ENCODE measurements at places on chromosomes 5 and 9.
A peak's percentile ranks its signal among the peaks of the same experiment; 100 is the strongest.

GRCh38 chr5:96683392-96683791 lies 21.2 kb downstream of the CAST start:
- peak; percentile 55 for DNase-seq

- DNase-seq: peak; percentile 83
Observed at GRCh38 chr9:134065612-134066419, 2.0 kb downstream of the BRD3 start.

DNA sequence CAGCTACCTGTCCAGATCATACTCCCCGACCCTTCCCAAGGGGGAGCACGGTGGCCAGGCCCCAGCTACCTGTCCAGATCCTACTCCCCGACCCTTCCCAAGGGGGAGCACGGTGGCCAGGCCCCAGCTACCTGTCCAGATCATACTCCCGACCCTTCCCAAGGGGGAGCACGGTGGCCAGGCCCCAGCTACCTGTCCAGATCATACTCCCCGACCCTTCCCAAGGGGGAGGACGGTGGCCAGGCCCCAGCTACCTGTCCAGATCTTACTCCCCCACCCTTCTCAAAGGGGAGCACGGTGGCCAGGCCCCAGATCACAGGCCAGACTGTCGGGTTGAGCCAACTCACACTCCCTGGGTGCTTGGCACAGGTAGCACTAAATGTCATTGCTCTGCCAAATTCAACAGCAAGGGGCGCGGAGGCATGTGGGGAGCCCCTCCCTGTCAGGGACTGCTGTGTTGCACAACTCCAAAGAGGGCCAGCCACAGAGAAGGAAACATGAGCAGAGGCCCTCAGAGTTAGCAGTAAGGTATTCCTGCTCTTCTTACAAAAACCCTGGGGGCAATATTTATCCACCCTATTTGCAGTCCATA lies 136.9 kb downstream of the OLFM1 start:
- DNase-seq: no peak

GRCh38 chr9:129400971-129401622 lies 219.8 kb downstream of the C9orf50 start:
- no peak for DNase-seq

DNA sequence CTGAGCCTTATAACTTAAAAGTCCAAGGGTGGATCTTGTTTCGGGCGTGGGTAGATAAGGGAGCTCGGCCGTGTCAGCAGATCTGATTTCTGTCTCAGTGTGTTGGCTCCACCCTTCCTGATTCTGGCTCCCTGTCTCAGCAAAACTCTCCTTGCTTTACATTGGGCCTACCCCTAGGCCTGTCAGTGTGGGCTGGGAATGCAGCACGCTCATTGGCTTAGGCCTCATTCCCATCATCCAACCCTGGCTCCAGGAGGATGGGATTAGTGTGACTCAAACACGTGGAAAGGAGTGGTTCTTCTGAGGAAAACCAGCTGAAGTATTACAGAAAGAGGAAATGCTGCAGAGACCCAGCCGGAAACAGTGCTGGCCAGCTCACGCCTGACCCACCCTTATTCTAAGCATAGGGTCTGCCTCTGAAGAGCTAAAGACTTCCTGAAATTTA lies 59.9 kb downstream of the ZFAND5 start:
- peak; percentile 98 for DNase-seq

- no peak for DNase-seq
Observed at GRCh38 chr5:3740546-3741373, 145.1 kb downstream of the IRX1 start.

GRCh38 chr5:9099689-9100088 lies 446.2 kb downstream of the SEMA5A start:
- DNase-seq: no peak

DNA sequence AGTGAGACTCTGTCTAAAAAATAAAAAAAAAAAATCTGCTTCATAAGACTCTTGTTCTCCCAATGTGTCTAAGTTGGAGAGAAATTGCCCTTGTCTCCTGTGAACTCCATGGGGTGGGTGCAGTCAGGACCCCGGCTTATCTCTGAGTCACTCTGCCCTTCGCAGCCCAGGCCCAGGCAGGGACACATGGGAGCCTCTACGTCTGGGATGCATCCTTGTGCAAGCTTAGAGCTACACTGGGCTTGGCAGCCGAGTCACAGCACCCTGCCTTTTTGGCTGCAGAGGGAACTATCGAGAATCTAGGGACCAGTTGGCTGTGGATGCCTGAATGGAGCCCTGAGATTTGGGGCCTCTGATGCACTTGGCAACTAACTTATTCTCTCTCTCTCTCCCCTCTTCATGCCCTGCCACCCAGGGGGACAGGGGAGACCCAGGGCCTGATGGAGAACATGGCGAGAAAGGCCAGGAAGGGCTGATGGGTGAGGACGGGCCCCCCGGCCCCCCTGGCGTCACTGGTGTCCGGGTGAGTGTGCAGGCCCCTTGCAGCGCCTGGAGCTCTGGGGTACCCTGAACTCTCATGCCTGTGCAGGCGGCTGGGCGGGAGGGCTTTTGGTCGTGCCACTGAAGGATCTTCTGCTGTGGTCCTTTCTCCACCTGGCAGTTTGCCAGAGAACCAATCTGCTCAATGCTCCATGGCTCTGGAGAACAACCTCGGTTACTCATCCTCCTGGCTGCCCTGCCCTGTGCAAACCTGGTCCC lies 47.5 kb upstream of the ORM1 start:
- no peak for DNase-seq

- no peak for DNase-seq
Observed at GRCh38 chr5:27773166-27773565, 734.8 kb upstream of the CDH9 start.

DNA sequence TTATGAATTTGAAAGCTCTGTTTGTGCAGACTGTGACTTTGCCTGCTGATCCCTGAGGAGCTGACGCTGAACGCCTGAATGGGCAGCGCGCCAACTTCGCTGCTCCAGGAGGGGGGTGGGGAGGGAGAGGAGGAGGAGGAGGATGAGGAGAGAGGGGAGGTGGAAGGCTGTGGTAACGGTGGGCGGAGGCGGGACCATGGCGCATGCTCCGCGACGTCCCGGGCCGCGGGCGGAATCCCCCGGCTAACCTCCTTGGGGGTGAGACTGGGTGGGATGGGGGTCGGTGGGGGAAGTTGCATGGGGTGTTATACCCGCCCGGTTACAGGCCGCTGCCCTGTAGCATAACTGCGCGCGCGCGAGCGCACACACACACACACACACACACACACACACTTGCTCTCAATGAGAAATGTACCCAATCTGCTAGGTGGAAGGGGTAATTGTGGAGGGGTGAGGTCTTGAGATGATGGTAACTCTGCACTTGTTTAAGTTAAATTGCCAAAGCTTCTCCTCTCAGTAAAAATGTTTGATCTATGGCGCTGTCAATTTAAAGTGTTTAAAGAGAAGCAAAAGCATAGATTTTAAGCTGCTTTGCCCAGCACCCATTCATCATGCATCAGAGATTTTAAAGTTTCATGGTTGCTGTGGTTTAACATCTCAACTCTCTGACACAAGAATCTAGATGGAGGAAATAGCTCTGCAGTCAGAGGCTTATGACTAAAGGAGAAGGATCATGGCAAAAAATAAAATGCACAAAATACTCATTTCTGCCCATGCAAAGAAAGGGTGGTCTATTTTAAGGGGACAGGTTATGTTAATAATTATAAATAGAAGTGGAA lies 76.6 kb upstream of the TBCA start:
- DNase-seq: peak; percentile 39

DNA sequence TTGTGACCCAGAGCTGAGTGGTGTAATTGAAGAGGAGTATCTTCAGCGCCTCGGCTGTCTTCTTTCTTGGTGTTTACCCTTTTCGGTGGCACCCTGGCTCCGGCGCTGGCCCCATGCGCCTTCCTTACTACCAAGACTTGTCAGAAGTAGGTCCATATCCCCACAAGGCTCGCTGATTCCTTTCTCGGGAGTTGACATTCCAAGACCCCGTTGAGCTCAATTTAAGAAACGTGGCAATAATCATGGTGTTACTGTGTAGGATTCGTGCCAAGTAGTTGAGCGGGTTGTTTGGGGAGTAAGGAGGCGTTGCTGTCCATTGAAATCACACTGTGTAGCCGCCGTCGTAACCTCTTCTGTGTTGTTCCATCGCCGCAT lies 795 bp downstream of the NDUFAF2 start:
- DNase-seq: no peak

- no peak for DNase-seq
Observed at GRCh38 chr9:125493881-125494652, 212.9 kb downstream of the MAPKAP1 start.

DNA sequence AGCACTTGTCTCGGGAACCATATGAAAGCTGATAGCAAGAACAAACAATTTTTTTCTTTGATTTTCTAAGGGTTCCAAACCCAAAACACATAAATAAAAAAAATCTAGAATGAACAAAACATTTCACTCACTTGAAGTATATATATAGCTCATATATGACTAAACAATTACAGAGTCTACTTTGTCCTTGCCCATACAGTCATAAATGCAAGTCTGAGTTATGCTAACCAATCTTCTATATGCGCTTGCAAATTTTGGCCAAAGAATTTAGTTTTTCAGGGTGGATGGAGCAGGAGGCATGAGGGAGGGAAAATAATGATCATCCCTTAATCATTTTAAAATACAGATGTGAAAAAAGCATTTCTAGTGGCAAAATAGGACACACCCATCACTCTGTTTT lies 370.1 kb downstream of the BNC2 start:
- DNase-seq: no peak

- peak; percentile 50 for DNase-seq
Observed at GRCh38 chr5:134073404-134073803, 41.1 kb upstream of the TCF7 start.

- no peak for DNase-seq
Observed at GRCh38 chr5:88702332-88702731, 180.7 kb downstream of the MEF2C start.

DNA sequence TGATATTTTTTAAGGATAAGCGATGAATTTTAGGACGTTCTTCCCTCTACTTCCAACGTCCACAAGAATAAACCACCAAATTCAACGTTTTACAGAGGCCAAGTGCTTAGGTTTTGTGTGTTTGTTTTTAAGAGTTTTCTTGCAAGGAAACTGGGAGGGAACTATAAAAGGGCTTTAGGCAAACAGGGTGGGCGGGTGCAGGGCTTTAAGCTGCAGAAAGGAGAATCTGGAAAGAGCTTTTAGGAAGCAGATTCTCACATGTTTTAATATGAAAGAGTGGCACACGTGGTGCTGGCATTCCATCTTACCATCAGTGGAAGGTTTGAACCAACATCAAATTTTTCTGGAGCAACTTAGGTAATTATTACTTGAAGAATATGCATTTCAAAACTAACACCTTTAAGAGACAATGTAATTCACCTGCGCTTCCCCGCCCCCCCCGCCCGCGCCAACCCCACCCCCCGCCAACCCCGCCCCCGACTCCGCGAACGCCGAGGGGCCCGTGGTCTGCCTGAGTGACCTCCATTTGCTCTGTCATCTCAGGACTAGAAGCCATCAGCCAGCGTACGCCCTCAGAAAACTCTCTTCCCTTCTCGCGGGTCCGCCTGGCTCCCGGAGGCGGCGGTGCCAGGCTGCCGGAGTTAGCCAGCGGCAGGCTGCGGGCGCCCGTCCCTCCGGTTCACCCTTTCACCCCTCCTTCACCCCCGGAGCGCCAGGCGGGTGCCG lies 911 bp upstream of the PIK3R1 start:
- peak; percentile 29 for DNase-seq

DNA sequence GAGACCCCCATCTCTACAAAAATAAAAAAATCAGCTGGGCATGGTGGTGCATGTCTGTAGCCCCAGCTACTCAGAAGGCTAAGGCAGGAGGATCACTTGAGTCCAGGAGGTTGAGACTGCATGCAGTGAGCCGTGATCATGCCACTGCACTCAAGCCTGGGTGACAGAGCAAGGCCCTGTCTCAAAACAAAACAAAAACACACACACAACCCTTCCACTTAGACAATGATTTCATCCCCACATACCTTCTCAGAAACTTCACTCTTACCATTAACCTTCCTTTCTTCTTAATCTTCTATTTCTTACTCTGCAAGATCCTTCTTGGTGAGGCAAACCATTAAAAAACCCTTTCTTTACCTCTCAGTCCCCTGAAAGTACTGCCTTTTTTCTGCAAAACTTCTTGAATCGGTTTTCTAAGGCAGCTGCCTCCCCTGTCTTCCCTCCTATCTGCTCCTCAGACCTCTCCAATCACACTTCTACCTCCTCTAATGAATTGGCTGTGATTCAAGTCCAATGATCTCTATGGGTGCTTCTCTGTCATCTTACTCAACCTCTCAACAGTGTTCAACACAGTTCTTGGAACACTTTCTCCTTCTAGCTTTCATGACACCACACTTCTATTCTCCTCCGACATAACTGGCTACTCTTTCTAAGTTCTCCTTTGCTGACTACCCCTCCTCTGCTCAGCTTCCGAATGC lies 47.3 kb downstream of the PFDN1 start:
- no peak for DNase-seq

- no peak for DNase-seq
Observed at GRCh38 chr5:135993880-135994636, 34.7 kb upstream of the TGFBI start.

DNA sequence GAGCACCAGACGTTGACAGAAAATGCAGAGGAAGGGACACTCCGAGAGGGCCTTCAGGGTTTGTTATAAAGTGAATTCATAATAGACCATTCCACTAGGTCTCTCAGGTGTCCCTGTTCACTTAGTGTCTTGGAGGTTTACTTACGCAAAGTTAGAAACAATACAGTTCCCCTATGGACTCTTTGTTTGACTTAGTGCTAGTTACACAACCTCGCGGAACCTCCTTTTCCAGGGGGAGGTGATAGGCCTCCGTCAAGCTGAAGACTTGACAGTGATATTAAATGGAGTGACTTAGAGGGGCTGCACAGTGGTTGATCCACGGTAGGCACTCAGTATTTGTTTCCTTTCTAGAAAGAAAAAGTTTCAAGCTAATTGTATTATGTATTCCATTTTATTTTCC lies 1.3 kb downstream of the CCT5 start:
- DNase-seq: peak; percentile 31

GRCh38 chr9:72888067-72888466 lies 64.8 kb downstream of the ALDH1A1 start:
- DNase-seq: no peak

DNA sequence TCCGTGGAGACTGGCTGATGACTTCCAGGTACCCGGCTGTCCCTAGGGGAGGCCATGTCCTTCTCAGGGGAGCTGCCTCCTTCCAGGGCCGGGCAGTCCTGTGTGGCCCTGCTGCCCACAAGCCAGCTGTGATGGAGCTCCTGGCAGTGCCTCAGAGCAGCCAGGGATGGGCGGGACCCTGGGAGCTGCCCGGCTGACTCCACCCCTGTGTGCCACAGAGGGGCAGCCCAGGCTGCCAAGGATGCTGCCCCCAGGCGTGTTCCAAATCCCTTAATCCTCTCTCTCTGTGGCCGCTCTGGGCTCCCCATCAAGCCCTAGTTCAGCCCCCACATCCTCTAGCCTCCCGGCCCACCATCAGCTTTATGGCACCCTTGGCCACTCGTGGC lies 7.0 kb upstream of the SCGB3A1 start:
- no peak for DNase-seq

GRCh38 chr9:72952914-72953313 lies at the start of gene ALDH1A1:
ALDH1A1 (minus strand) TSS chr9:72953053; CDS start chr9:72953000, 53 bp downstream.
- peak; percentile 37 for DNase-seq

DNA sequence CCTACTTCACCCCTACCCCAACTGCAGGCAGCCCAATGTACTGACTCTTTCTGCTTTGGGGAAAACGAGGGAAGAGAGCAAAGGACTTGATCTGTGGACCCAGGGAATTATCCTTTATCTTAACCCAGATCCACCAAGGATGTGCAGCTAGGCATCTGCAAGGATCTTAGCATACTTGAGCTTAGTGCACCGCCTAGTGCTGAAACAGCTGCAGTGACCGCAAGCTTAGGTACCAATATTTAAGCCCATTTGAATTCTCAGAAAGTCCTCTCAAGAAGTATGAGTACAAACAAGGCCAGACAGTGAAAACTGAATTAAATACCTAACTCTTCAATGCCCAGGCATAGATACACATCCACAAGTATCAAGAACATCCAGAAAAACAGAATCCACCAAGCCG lies 576.7 kb upstream of the ADAMTS16 start:
- DNase-seq: no peak
